ENCODE measurements at places on chromosomes 7 and 10.

DNA sequence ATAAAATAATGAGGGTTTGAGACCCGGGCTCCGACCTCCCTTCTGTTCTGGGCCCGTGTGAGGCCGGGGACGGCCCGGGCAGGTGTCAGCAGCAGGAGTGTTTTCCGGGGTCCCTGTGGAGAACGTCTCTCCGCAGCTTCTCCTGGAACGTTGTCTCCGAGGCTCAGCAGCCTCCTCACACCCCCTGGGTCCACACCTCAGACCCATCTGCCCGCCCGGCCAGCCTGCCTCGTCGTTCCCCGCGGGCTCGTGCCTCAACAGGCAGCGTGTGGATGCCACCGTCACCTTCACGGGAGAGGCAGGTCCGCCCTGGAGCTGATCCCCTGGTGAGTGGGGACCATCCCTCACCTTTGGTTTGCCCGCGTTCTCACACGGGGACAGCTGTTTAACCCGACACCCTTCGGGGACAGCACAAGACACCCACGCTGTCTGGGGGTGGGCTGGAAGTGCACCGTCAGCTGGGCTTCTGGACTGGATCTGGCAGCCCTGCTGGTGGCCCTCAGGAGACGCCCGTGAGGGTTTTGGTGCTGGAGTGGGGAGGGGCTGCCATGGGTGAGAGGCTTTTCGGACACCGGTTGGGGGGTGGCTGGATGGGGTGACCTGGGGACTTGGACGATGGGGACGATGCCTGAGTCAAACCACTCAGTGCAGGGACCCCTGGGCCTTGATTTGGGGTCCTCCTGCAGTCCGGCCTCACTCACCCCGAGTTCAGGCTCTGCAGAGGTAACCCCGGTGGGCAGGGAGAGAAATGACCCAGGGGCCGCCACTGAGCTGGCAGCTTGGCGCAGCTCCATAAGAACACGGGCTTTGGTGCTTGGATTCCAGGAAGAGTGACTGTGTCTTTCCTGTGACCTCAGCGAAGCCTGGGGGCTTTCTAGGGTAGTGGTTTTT is 131.7 kb downstream of the DNAJB6 start:
- DNase-seq = no peak

DNA sequence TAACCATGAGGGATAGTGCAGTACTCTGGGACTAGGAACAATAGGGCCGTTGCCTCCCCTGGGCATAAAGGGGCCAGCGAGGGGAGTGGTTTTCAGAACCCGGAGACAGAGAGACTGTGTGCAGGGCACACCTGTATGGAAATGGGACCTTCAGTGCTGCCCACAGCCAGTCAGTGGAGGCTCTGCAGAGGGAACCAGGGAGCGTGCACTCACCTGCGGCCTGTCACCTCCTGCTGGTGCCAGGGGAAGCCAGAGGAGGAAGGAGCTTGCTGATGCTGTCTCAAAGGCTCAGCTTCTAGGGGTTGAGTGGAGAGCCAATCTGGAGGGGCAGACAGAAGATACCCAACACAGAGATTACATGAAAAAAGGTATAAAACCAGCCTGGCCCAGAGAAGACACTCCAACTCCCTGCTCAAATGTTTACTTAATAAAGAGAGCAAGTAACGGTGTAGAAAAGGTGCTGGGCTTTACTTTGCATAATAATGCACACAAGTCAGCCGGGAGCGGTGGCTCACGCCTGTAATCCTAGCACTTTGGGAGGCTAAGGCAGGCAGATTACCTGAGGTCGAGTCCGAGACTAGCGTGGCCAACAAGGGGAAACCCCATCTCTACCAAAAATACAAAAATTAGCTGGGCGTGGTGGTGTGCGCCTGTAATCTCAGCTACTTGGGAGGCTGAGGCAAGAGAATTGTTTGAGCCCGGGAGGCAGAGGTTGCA is 35.5 kb upstream of the WAPL start:
- no peak for DNase-seq

- DNase-seq = no peak
Observed at GRCh38 chr10:95172851-95173250, 21.2 kb upstream of the ACSM6 start.

DNA sequence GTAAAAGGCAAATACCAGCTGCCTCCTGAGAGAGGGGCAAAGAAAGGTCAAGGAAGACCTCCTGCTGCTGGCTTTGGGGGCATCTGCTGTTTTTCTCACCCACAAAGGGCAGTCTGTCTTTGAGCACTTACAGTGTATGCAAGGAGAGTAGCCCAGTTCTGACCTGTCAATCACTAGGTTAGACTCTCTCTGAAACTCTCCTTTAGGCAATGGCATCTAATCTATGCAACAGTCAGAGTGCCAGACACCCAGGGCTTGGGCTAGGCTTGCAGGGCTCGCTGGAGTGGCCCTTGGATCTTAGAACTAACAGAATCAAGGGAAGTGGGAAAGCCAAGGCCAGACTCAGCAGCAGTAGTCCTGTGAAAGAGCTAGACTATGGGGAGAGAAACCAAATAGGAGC is 522.9 kb downstream of the NRG3 start:
- DNase-seq = no peak

DNA sequence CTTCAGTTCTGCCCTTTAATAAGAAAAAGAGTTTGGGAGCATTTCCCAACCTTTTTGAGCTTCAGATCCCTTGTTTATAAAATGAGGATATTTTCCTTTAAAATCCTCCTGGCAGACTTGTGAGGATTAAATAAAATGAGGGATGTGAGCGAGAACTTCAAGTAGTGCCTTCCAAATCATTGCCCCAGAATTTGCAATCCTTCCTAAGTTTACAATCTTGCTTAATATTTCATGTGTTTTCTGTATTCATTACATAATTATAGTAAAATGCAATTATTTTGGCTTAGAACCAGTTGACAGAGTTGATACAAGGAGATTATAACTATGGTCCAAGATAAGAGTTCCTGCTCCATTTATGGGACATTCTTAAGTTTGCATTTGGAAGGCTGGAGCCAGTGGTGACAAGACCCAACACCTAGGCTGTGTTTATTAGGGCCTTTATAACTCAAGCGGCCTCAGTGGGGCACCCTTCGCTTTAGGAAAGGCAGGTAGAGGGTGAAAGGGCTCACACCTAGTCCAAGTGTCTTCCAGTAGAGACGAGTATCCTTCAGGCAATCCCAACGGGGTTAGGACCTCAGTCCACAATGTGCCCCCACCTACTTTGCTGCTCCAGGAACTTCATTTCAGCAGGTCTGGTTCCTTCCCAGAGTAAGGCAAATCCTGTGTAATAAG is 317.5 kb downstream of the WDR11 start:
- no peak for DNase-seq
